ENCODE measurements at places on chromosomes 6 and 20. TPM values are rescaled to one million over a fixed set of nuclear protein-coding genes. Genes with fewer than 3 reads are reported as not detected.

GRCh38 chr6:44263354-44264100 lies 1.8 kb downstream of the NFKBIE start:
- peak; percentile 48 for DNase-seq

DNA sequence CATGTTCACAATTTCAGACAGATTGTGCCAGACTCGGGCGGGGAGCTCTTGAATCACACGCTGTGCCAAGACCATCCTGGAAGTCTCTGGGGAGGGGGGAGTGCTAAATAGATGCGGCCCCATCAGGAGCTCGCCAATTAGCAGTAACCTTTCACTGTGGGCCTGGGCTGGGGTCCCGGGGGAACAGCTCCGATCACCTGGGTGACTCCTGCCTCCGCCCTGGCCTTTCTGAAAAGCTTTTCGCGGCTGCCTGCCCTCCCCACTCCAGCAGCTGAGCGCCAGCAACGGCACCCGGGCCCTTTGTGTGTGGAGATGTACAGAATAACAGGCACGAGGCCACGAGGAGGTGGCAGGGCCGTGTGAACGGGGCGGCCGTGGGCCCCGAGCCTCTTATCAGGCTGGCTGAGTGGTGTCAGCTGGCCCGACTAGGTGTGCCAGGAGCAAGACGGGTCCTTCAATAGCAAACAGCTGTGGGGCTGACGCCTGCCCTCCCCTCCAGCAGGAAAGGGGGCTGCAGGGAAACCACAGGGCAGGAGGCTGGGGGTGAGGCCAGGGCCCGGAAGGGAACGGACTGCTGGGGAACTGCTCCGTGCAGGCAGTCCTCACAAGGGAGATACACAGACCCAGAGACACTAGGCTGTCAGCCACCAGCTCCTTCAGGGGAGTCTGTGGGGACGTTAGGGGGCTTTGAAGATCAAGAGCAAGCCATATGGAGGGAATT lies 56.8 kb downstream of the NOL4L start:
- DNase-seq: peak; percentile 56

GRCh38 chr6:6661684-6662083 lies 73.2 kb downstream of the LY86 start:
- no peak for DNase-seq

Gene FAM217A
- not detected for total RNA-seq

DNA sequence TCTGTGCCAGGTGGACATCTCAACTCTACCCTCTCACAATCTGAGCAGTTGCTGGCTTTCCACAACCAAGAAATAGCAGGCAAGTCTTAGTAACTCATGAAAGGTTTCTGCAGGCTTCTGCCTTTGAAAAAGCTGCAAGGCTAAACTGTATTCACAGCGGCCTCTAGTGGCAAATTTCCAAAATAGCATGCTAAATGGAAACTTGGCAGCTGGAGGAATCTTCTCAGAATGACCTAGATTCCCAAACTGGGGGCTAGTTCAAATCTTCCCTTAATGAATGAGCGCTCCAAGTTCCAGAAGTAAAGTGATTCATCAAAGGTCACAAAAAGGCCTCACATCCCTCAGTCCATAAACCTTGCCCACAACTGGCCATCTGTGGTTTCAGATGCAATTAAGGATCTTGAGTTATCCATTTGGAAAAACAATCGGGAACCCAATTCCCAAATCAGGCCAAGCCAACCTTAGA lies 11.9 kb upstream of the CPNE5 start:
- DNase-seq: peak; percentile 40

DNA sequence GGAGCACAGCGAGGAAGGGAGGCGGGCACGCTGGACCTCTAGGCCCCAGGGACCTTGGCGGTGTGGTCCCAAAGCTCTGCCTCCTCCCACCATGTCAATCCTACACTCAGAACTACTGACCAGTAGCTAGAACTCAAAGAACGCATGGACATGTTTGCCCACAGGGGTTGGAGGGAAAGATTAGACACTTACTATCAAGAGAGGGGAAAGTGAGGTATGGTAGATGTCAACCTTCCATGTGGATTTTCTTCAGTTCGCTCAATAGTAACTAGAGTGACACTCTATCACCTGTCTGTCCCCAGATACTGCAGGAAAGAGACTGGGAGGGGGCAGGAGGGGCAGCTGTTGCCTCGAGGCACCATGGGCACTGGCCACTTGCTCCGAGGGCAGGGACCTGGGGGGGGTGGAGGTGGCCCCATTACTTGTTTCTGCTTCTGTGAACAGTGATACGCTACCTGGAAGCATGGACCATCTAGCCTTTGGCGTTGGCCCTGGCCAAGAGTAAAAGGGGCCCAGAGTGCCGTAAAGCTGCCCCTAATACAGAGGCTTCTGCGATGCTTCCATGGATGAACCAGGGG lies 912 bp upstream of the DIDO1 start:
- DNase-seq: no peak

Gene FLRT3
- total RNA-seq: not detected

Gene KIF25
- not detected for total RNA-seq

Gene FUT9
- not detected for total RNA-seq

GRCh38 chr6:157184202-157185015 lies 138.9 kb downstream of the TMEM242 start:
- DNase-seq: peak; percentile 75

- no peak for DNase-seq
Measured at GRCh38 chr6:72905705-72906478, 284.0 kb downstream of the KCNQ5 start.

Gene EFHC1
- 1.9 TPM for total RNA-seq

Gene BMP7
- not detected for total RNA-seq

- no peak for DNase-seq
Measured at GRCh38 chr6:114446342-114446741, 103.5 kb upstream of the HS3ST5 start.

Gene PAK1IP1
- 35.5 TPM for total RNA-seq

DNA sequence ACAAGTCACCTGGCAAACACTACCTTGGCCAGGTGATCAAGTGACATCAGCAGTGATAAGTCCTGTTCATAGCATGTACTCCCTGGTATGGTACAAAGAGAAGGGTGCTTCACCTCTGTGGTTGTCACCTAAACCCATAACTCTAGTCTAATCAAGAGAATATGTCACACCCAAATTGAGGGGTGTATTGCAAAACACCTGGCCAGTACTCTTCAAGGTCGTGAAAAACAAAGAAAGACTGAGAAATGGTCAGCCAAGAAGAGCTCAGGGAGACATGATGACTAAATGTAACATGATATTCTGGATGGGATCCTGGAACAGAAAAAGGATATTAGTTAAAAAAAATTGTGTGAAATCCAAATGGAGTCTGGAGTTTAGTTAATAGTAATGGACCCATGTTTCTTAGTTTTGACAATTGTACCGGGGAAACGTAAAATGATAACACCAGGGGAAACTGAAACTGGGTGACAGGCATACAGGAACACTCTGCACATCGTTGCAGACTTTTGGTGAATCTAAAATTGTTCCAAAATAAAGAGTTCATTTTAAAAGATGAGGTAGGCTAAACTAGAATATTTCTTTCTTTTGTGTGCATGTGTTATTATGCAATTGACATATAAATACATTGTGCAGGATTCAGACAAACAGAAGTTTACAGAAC lies 262.0 kb downstream of the CDC5L start:
- DNase-seq: no peak

GRCh38 chr20:5950271-5951031 lies at the start of the genes MCM8 and TRMT6:
TSS of gene MCM8 (plus strand) at chr20:5950652. CDS start at chr20:5952016, 1,364 bp downstream.
TSS of gene TRMT6 (minus strand) at chr20:5950533. CDS start at chr20:5950405, 128 bp downstream.
- DNase-seq: peak; percentile 98

- peak; percentile 12 for DNase-seq
Measured at GRCh38 chr6:118263921-118264486, 284.1 kb upstream of the PLN start.

GRCh38 chr6:12490904-12491571 lies 200.9 kb downstream of the EDN1 start:
- peak; percentile 2 for DNase-seq

Gene CRIP3
- total RNA-seq: 2.2 TPM

Gene SLC17A1
- not detected for total RNA-seq

Measured in activated CD8-positive, alpha-beta T cell treated with anti-CD3 and anti-CD28 coated beads for 36 hours (primary cell).